ENCODE measurements at places on chromosomes 4 and X.

- DNase-seq = no peak
Measured at GRCh38 chrX:85995641-85996040, 51.7 kb downstream of the CHM start.

GRCh38 chr4:8765631-8766590 is 105.7 kb downstream of the HMX1 start:
- no peak for DNase-seq

DNA sequence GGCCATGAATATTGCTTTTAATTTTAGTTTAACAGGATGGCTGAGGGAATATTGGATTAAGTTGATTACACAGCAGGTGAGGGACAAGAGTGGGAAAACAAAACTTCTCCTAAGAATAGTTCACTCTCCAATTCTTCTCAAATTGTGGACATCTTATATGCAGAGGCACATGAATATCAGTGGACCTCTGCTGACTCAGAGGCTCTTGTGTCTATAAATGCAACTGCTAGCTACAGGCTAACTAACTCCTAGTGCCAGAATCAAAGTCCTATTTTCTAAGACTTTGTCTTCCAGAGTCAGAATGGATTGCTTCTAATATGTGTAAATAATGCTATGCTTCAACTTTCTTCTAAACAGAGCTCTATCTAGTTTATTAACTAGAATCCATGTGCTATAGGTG is 175.8 kb downstream of the IL15 start:
- no peak for DNase-seq

- DNase-seq = no peak
Measured at GRCh38 chr4:101262683-101263082, 84.6 kb downstream of the PPP3CA start.

DNA sequence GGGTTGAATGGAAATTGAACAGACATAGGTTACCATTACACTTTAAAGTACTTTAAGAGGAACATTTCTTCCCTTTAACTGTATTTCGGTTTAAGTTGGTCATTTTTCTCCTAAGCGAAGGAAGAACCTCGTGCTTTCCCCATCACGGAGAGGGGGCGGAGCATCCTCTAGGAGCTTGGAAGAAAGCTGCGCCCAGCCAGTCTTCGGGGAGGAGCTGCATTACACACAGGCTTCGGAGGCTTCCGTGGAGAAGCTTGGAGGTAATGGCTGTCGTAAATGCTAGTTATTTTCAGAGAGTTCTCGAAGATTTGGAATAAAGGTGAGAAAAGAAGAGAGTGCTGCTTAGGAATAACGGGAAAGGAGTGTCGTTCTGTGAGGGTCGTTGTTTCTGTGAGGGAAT is at the start of gene PWWP3B:
Gene PWWP3B, plus strand, starts transcription at position 199 of the 400 bp plus-strand sequence. CDS start 37,128 bp downstream, outside the sequence.
- no peak for DNase-seq

DNA sequence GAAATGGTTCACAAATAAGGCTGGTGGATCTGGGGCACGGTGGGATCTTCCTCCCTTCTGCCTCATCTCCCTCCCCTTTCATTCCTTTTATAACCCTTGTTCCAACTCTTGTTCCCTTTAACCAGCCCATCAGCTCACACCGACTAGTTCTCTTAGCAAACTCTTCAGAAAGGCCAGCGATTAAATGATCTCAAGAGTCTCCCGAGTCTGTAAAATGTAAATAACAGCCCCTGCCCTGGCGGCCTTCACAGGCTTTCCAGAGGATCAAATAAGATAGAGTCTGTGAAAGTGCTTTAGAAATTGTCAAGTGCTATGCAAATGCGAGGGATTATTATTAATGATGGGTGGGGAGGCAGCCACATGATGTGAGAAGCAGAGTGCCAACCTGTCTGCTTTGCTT is 27.1 kb downstream of the TSC22D3 start:
- no peak for DNase-seq

- DNase-seq = no peak
Measured at GRCh38 chr4:18012134-18012806, 9.3 kb downstream of the LCORL start.

DNA sequence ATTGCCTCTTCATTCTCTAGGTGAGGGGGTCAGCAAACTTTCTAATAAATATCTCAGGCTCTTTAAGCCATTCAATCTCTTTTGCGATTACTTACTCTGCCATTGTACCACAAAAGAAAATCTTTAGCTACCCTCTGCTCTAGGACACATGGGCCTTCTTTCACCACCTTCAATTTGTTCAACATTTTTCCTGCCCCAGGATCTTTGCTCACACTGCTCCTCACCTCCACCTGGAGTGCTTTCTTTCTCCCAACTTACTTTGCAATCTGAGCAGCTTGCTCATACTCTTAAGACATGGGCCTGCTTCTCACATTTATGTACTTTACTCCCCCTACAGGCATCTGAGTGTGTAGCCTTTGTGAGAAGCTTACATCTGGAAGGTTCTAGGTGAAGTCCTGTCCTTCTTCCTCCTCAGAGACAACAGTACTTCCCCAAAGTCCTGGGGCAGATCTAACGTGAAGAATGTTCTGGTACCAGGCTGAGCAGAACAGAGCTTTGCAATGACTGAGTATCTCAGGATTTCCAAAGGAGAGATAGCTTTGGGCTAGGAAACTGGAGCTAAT is 55.0 kb upstream of the PRDM5 start:
- no peak for DNase-seq
